ENCODE measurements at places on chromosomes 4 and X. TPM values are rescaled to one million over a fixed set of nuclear protein-coding genes. Genes with fewer than 3 reads are reported as not detected.
A peak's percentile ranks its signal among the peaks of the same experiment; 100 is the strongest.

The GPC4 gene
- total RNA-seq = 4.4 TPM

The MAGEA2 gene
- total RNA-seq = 18.7 TPM

DNA sequence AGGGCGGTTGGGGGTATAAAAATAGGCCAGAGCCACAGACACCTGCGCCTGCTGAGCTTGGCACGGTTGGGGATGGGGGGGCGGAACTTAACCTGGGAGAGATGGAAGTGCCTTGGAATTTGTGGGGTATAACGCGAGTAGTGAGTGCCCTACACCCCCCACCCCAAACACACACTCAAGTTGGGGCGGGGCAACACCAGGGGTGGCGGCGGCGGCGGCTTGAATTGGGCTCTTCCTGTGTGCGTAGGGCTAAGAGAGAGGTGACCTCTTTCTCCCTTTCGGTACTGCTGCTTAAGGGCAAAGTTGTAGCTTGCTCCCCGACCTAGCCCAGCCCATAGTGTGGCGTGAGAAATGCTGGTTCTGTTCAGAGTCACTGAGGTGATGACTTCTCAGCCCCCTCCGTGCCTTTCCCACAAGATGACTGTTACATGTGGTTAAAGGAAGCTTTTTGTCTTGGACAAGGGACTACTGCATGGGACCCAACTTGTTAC, 839 bp downstream of the STK26 start:
- no peak for DNase-seq

GRCh38 chr4:78031417-78031950, 25.6 kb upstream of the FRAS1 start:
- no peak for DNase-seq

- no peak for DNase-seq
Measured at GRCh38 chrX:109672239-109672638, 47.3 kb upstream of the KCNE5 start.

The ALG13 gene
- 50.2 TPM for total RNA-seq

DNA sequence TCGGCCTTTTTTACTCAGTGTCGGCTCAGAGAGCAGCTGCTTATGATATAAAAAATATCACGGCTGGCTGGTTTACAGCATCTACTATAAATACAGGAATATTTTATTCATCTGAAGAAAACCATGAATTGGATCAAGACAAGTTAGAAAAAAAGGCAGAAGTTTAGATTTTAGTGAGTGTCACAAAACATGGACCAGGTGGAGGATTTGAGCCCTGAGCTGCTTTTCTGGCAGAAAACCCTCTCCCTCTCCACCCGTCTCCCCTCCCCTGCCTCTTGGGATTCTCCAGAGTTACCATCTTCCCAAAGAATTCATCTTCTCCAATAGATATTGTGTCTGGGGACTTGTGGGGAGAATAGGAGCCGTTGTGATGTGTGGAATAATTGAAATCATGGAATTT, 142.8 kb upstream of the RAI2 start:
- no peak for DNase-seq

The HMX1 gene
- not detected for total RNA-seq

The OTC gene
- not detected for total RNA-seq

DNA sequence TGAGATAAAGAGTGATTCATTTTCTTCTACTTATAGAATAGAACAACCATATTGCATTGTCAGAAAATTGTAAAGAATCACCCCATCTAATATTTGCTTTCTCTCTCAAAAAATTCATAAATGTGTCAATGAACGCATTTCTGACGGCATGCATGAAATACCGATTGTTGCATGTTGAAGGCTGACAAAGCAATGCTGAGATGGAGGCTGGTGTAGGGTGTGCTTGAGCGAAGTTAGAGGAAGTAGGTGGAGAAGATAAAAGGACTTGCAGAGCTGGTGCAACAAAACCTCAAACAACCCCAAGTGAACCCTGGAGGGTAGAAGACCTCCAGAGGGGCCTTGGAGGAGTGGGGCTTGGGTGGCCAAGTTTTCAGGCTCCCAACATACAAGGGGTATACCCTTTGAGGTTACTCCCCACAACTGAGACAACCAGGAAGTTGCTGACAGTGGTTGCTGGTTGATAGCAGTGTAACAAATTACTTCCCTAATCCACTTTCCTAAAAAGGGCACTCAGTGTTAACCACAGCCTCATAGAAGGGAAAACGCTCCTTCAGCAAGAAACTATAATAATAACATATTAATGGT, 452.7 kb downstream of the NLGN4X start:
- DNase-seq = no peak

GRCh38 chr4:87388901-87389300, 2.1 kb downstream of the HSD17B11 start:
- no peak for DNase-seq

DNA sequence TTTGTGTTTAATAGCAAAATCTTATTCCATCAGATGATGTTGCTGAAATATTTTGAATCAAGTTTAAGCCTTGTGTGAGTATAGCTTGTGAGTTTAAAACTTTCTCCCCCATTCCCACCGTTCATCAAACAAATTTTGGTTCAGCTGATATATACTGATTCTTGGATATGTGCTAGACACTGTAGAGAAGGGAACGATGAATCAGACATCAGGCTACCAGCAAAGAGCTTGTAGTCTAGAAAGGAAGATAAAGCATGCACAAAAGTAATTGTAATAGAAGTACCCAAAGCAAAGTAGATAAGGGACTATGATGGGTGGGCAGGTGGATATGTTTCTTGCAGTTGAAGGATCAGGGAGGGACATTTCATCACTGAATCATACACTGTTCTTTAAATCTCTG, 131.9 kb downstream of the AKAP4 start:
- no peak for DNase-seq

- DNase-seq = no peak
Measured at GRCh38 chrX:110363244-110363643, 4.6 kb downstream of the RTL9 start.

- DNase-seq = peak; percentile 35
Measured at GRCh38 chr4:185204238-185204910, 574 bp upstream of the CFAP97 start.

DNA sequence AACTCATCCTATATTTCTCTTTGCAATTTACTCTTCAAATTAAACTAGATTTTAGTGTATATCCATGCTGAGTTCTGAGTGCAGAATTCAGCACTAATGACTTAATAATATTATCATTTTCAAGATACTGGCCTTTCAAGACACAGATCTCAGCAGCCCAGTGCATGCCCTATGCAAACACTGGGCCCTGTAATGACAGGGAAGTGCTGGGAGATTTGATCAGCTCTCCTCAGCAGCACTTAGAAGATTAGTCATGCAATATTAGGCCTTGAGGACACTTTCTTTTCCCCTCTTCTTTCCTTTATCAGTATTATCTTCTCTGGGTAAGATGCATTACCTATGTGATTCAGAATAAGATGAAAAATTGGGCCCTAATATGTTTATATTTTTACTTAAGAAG, 207.1 kb downstream of the PPP3CA start:
- no peak for DNase-seq

DNA sequence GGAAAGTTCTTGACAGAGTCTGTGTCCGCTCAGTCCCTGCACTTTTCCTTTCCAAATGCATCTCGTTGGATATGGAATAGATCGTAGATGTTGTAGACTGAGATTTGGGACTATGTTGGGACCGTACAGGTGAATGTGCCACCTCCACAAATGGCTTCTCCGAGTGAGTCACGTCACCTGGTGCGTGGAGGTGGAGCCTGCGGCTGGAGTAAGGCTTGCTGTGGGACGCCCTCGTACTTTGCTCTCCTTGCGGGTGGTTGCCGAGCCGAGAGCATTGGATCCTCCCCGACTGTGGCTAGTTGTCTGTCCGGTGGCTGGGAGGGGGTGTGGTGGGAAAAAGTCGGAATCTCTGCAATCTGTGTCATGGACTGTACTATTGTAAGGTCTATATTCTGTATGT, 60.5 kb downstream of the NELFA start:
- no peak for DNase-seq

Measured in PC-9 (cell line).